ENCODE measurements at places on chromosomes 11 and 22.

DNA sequence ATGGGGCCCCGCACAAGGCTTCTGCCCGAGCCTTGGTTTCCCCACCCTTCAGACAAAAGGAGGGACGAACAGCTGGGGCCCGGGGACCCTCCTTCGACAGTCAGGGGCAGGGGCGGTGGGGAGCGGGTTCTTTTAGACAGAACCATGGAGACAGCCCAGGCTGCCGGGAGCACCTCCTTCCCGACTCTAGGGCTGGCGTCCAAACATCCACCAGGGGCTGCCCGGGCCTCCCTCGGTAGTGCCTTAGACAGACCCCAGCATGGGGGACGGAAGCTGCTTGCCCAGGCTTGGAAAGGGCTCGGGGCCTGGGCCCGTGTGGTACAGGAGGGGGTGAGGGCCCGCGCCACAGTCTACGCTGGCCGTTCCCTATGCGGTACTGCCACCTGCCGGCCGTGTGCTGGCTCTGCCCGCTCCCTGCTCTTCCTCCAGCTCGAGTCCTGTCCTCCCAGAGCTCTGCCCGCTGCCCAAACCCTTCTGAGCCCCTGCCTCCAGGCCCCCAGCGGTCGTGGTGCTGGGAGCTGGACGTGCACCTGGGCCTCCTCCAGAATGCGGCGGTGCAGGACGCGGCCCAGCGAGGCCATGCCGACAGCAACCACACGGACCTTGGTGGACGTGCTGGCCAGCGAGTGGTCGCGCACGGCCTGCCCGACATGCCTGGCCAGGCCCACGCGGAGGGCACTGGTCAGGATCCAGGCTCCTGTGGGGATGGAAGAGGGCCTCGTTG lies 20.1 kb downstream of the TSSC4 start:
- DNase-seq: peak; percentile 71

DNA sequence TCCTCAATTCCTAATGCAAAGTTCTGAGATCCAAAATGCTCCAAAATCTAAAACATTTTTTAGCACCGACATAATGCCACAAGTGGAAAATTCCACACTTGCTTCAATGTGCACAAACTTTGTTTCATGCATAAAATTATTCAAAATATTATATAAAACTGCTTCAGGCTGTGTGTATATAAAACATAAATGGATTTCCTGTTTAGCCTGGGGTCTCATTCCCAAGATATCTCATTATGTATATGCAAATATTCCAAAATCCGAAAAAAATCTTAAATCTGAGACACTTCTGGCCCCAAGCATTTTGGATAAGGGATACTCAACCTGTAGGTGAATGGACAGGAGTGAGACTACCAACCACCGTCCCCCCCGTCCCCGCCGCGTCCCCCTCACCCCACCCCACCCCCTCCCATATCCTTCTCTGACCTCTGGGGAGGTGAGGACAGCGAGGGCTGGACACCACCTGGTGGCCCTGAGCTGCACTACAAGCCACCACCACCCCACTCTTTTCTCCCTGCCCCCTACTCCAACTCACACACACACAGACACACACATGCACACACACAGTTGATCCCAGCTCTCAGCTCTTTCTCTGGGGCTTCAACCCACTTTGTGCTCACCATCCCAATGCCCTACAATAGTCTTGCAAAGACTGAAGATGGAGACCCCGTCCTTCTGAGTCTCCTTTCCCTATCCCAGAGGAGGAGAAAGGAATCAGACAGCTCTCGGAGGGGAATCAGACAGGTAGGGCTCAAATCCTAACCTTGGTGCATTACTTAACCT lies 101.0 kb downstream of the PDE2A start:
- DNase-seq: peak; percentile 47

DNA sequence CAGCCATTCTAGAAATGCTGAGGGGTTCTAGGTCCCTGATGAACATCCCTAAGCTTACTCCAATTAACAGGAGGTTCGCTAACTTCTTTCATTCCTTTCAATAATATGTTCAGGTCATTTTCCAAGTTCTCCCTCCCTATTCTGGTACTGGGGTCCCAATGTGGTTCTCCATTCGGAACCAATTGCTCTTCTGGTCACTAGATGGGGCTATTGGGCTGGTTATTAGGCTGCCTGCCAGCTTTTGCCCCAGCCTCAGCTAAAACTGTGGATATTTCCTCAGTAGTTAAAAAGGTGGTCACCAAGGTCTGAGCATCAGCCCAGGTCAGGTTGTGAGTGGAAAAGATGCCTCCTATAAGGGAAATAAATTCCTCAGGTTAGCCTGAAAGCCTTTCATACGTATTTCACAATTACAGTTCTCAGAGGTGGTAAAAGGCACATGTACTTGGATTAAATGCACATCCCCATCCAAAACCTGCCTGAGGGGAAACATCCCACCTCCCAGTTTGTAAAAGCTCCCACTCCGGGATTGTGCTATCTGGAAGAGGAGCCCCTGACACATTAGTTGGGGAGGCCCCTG lies 161.1 kb upstream of the CCDC179 start:
- DNase-seq: peak; percentile 42

DNA sequence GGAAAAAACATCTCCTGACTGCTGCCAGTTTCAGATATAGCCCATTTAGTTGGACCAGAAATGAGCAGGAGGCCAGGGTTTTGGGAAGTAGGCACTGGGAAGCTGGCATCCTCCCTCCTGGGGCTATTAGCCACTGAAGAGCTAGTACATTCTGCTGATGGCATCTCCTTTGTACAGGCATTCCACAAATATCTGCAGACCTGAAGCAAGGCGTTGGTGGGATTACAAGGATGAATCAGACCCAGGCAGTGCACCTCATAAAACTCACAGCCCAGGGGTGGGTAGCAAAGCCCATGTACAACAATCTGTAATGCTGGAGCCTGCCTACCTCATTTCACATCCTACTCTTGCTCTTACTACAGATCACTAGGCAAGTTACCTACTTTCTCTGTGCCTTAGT lies 27.5 kb upstream of the POU2AF1 start:
- no peak for DNase-seq

DNA sequence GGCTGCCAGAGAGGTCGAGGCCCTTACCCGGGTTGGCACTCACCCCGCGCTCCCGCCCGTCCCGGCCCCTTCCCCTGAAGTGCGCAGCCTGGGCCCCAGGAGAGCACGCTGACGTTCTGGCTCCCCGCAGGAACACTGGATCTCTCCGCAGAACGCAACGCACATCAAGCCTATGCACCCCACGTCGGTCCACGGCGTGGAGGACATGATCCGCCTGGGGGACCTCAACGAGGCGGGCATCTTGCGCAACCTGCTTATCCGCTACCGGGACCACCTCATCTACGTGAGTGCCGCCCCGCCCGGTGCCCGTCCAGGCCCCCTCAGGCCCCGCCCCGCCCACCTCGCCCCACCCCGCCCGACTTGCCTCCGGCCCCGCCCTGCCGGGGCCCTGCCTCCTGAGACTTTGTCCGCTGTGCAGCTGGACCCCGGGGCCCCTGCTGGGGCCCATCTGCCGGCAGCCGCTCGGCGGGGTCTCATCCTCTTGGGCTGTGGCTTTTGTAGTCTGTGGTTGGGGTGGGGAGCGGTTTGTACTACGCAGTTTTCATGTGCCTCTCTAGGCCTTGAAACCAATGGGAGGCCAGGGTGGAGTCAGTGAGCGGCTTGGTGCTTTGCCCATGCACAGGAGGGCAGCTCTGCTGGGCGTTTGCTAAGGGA lies 19.7 kb downstream of the MYO7A start:
- peak; percentile 23 for DNase-seq

- no peak for DNase-seq
These were observed 498.9 kb downstream of the BRD1 start for GRCh38 chr22:49328630-49329405.

DNA sequence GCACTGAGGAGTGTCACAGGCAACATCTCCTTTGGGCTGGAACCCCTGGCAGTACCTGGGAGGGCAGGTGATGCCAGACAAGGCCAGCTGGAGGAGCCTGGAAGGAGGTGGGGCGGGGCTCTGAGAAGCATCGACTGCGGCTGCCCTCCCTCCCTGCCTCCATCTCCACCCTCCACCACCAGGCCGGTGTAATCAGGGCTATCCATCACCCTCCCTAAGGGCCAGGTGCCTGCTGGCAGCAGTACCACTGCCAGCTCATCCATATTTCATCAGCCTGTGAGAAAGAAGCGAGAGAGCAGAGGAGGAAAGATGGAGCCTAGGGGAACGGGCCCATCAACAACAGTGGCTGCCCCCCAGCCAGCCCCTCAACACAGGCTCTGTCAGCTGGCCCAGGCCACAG lies 51.4 kb upstream of the RASD2 start:
- DNase-seq: no peak

DNA sequence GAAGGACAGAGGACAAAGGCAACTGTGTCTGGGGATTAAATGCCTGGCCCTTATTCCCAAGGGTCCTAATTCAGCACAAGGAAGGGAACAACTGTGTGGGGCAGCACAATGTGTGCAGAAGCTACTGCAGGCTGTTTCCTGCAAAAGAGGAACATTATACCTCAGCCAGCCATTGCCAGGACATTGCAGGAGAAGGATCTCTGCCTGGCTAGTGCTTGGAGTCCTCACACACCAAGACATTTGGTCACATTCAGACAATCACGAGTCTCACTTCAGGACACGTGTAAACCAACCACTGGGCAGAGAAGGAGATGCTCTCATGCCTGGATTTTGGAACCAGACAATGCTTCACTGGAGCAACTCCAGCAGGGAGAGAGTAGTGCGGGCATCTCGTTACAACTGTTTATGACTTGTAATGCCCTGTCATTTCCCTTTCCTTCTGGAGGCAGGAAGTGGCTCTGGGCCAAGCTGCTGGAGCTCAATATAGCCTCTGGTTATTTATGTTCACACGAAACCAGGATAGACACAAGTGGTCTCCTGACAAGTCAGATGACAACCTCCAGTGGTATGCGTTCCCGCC lies 23.9 kb upstream of the ZC3H12C start:
- no peak for DNase-seq

DNA sequence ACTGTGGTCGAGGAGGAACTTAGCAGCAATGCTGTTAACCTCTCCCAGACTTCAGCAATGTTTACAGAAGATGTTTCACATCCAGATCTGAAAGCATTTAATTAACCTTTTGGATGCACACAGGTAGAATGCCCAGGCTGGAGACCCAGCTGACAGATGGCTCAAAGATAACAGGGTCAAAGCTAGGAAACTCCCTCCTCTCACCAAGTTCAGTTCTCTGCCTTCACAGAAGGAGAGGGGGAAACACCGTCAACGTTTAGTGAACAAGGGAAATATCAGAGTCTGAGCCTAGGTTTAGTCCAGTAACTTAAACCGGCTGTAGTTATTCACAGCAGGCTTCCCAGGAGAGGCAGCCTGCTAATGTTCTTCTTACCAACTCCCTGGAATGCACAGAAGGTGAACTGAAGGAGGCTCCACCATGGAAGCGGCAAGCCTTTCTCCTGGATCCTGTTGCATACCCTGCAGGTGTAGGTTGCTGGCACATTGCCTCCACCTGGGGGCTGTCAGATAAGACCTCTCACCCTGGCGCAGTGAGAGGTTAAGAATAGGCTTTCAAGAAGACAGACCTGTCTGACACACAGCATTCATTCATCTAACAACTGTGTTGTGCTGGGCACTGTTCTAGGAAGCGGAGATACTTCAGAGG lies 23.5 kb upstream of the ANKK1 start:
- no peak for DNase-seq

DNA sequence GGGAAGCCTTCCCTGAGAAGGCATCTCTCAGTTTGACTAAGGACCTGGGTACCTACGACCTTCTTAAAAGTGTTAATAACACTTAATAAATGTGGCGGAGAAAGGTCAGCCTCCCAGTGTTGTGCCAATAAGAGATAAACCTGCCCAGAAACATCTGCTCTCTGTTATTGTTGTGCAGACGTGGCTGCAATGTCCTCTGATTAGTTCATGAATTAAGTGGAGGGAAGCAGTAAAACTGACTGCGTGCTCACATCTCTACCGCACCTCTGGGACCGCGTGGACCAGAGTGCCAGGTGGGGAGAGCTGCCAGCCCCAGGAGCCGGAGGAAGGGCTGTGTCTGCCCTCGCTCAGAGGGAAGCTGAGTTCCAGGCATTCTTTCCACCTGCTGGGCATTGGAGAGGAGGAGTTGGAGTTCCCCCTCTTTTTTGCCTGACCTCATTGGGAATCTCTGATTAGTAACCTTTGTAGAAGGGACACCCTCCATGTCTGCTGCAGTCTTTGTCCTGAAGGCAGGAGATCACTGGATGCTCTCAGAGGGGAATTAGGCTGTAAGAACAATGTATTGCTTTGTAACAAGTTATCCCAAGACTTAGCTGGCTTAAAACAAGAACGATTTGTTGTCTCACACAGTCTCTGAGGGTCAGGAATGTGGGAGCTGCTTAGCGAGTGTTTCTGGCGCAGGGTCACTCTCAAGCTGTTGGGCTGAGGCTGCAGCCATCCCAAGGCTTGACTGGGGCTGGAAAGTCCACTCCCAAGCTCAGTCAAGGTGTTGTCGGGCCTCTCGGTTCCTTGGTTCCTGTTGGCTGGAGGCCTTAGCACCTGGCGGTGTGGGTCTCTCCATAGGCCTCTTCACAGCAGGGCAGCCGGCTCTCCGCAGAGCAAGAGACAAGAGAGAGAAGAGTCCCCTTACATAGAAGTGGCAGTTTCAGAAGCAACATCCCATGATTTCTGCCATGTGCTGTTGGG lies 247.6 kb upstream of the TBCEL start:
- no peak for DNase-seq

GRCh38 chr11:45850446-45850845 lies 3.2 kb downstream of the CRY2 start:
- no peak for DNase-seq

DNA sequence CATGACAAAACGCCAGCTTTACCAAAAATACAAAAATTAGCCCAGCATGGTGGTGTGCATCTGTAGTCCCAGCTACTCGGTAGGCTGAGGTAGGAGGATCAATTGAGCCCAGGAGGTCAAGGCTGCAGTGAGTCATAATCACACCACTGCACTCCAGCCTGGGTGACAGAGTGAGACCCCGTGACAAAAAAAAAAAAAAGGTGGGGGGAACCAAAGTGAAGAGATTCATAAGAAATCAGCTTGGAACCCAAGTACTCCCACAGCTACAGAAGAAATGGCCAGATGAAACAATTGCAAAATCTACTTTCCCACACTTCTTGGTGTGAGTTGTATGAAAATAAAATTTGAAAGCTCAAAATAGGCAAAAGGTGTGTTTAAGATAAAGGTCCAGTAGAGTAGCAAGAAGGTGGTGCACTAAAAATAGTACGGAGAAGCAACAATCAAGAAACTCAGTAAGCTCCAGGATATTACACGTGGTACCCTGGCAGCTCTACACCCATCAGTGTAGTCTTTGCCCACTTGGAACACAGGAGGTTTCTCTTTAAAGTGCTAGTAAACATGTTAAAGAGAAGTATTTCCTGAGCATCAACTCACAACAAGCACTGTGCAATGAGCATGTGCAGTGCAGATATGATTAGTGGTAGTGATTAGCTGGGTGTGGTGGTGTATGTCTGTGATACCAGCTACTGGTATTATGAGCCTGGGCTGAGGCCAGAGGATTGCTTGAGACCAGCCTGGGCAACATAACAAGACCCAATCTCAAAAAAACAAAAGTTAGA lies 5.3 kb downstream of the HARBI1 start:
- DNase-seq: peak; percentile 91

- no peak for DNase-seq
These were observed 29.3 kb downstream of the NAT10 start for GRCh38 chr11:34134765-34135164.

Measured in erythroblast (primary cell).